Foreskin fibroblast (primary cell): ENCODE measurements at places on chromosomes 3 and 15.

DNA sequence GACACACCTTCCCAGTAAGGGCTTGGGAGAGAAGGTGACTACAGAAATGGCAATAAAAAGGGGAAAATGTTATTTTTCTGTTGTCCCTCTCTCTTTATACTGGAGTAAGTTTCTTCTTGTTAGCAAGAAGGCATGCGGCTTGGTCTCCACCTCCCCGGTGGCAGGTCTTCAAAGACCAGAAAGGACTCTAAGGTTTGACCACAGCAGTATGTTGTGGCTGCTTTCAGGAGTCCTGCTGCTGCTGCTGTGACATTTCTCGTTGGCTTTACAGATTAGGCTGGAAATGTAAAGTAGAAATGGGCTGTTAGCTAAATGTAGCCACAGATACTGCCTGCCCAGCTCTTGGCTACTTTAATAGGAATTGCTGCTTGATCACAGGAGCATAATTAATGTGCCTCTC is 175.8 kb upstream of the ZBTB20 start:
- DNase-seq: no peak

DNA sequence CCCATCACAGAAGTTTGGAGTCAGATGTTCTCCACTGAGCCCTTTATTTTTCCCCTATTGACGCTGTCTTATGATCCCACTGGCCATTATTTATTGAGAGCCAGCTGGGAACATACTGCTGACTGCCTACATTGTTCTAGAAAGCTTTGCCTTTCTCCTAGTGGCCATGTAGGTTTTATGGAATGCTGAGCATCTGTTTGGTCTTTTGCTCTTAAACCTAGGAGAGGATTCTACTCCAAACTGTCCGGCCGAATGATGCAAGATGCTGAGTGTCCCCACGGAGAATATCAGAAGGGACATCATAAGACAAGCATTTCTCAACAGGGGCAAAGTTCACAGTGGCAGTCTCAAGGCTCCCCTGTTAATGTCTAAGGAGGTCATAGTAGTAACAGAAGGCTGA is 171.4 kb downstream of the ARRDC4 start:
- peak; percentile 8 for DNase-seq

- DNase-seq: no peak
Measured at GRCh38 chr3:187651282-187651681, 18.9 kb downstream of the SST start.

DNA sequence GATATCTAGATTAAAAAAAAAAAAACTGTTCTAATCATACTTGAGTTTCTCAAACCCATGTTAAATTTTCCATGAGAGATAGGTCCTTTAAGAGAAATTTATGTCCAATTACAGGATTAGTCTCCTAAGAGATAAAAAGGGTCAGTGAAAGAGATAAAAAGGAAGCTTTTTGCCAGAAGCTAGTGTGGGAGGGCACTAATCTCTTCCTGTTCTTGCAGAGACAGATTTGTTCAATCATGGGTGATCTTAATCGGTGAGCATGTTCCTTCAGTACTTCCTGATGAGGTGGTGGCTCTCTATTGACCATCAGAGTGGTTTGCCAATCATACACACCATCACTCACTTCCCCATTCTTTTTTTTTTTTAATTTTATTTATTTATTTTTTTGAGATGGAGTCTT is 16.9 kb upstream of the LPP start:
- no peak for DNase-seq

- DNase-seq: no peak
Measured at GRCh38 chr3:9736831-9737230, 5.3 kb downstream of the BRPF1 start.

DNA sequence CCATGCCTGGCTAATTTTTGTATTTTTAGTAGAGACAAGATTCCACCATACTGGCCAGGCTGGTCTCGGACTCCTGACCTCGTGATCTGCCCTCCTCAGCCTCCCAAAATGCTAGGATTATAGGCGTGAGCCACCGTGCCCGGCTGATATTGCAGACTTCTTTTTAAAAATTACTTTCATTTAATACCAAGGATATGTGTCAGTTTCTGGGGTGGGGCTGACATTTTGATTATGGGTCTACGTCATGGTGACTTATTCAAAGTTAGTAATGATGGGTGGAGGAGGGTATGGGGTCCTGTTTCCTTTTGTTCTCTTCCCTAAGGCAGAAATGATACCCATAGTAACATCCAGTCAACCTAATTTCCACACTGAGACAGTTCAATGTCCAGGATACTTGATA is 34.7 kb downstream of the GBE1 start:
- no peak for DNase-seq
